A172 (cell line): ENCODE measurements at places on chromosomes 3 and 15. TPM values are rescaled to one million over a fixed set of nuclear protein-coding genes. Genes with fewer than 3 reads are reported as not detected.

The P2RY1 gene
- 0.19 TPM in 1 of 2 replicates, not detected in the other for total RNA-seq

The CYP8B1 gene
- total RNA-seq, result not detected in 2 replicates

The CCR1 gene
- not detected in 2 replicates for total RNA-seq

The MBNL1 gene
- total RNA-seq, result 137 and 161 TPM in 2 replicates

The IQGAP1 gene
- total RNA-seq, result 211 and 213 TPM in 2 replicates

The GCSAM gene
- total RNA-seq, result not detected in 2 replicates

The RETNLB gene
- total RNA-seq, result not detected in 2 replicates

The AMOTL2 gene
- 168 and 182 TPM in 2 replicates for total RNA-seq

The ARIH2 gene
- 71.3 and 76.1 TPM in 2 replicates for total RNA-seq

The IMPG2 gene
- 0.17 TPM in 1 of 2 replicates, not detected in the other for total RNA-seq
